ENCODE measurements at places on chromosomes 12 and 14. TPM values are rescaled to one million over a fixed set of nuclear protein-coding genes. Genes with fewer than 3 reads are reported as not detected.

GRCh38 chr14:91298576-91298975, 54.1 kb upstream of the GPR68 start:
- DNase-seq: no peak
- no peaks in the 10 kb centered on the region for H3K27me3 ChIP-seq
- H3K4me1 ChIP-seq: no peaks in the 10 kb centered on the region
- peaks cover 11% of the 10 kb centered on the region for H3K36me3 ChIP-seq

- H3K4me1 ChIP-seq: peaks cover 18% of the 10 kb centered on the region
- H3K4me3 ChIP-seq: no peak overlapping the region
- no peaks in the 10 kb centered on the region for H3K27me3 ChIP-seq
- no peak for DNase-seq
- H3K36me3 ChIP-seq: peaks cover 1% of the 10 kb centered on the region
Observed at GRCh38 chr14:99471731-99472130, 8.9 kb downstream of the SETD3 start.

- H3K36me3 ChIP-seq: peaks cover 57% of the 10 kb centered on the region
- H3K4me3 ChIP-seq: no peak overlapping the region
- H3K27ac ChIP-seq: peak overlapping the region; percentile 57
Observed at GRCh38 chr12:7146228-7146627, 16.1 kb downstream of the CLSTN3 start.

Gene POC1B
- total RNA-seq: 13.4 TPM
